AG04450 (cell line): ENCODE measurements at places on chromosomes 5 and 9. TPM values are rescaled to one million over a fixed set of nuclear protein-coding genes. Genes with fewer than 3 reads are reported as not detected.

DNA sequence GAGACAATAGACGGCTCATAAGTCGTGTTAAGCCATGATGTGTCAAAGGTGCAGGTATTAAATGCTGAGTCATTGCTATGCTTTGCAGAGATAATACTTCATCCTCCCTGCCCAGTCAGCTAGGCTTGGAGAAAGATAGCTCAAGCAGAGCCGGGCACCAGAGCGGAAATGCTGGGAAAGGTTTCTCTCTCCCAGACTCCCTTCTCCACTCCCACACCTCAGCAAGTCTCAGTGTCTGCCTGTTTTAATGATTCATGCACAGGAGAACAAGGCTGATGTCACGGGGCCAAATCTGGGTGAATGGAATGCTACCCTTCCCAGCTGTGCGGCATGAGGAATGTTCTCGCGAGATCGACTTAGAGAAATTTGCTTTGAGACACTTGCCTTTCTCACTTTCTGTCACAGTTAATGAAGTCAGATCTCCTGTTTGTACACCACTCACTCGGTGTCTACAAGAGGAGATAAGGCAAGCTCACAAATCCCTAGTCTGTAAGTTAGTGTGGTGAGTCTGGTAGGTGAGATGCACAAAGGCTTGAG is 204.4 kb downstream of the EFNA5 start:
- peak; percentile 55 for DNase-seq

GRCh38 chr9:79346350-79347020 is 225.3 kb upstream of the TLE4 start:
- DNase-seq: no peak

DNA sequence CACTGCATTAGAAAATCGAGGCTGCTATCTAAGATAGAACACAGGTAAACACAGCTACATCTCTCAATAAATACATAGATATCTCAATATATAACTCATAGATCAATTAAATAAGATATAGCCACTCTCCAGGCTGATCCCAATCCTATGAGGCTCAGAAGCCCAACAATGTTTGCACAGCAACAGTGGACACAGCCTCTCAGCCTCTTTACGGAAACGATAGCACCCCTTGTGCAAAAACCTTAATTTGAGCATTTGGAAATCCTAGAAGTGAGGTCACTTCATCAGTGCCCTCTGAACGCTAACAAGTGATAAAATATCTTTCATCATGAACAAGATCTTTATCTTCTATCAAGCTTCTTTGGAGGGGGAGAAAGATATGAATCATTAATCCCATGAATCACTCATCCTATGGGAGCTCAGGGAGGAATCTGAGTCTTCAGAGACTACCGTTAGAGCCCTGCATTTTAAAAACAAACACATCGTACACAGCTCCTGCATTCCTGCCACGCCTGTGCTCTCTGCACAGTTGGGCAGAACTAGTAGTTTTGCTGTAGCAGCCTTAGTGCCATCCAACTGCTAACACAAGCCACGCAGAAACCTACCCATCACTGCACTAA is 71.4 kb downstream of the MED27 start:
- DNase-seq: no peak

The C9orf50 gene
- polyA plus RNA-seq: 0.26 and 0.30 TPM in 2 replicates

DNA sequence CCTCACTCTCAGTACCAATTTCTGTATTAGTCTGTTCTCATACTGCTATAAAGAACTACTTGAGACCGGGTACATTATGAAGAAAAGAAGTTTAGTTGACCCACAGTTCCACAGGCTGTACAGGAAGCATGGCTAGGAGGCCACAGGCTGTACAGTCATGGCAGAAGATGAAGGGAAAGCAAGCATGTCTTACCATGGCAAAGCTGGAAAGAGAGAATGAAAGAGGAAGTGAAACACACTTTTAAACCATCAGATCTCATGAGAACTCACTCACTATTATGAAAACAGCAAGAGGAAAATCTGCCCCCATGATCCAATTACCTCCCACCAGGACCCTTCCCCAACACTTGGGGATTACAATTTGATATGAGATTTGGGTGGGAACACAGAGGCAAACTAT is 698.8 kb downstream of the CDH9 start:
- DNase-seq: no peak

DNA sequence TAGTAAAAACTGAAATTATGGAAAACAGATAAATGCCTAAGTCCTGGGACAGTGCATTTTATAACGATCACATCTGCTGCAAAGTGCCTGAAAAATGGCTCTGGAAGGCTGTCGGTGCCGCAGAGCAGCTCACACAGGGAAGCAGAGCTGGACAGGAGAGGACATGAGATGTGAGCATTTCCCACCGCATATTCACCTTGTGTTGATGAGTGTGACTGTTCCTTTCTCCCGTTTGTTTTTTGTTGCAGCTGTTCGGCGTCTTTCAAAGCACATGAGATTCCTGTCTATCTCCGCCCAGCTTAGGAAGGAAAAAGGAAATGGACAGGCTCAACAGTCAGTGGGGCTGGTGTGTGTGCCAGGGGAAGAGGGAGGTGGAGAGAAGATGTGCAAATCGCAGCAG is 164.9 kb upstream of the SEMA6A start:
- DNase-seq: no peak

- DNase-seq: no peak
These were observed 787.1 kb upstream of the CHD1 start for GRCh38 chr5:99715921-99716320.

- DNase-seq: no peak
These were observed 59.8 kb downstream of the IRF1 start for GRCh38 chr5:132430746-132431145.

DNA sequence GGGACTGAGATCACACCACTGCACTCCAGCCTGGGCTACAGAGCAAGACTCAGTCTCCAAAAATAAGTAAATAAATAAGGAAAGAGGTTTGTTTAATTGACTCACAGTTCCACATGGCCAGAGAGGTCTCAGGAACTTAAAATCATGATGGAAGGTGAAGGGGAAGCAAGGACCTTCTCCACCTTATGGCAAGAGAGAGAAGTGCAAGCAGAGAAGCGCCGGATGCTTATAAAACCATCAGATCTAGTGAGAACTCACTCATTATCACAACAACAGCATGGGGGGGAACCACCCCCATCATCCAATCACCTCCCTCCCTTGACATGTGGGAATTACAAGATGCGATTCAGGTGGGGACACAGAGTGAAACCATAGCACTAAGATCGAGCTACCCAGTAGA is 22.8 kb upstream of the RGMB start:
- DNase-seq: no peak

GRCh38 chr5:10461904-10462555 is 20.4 kb downstream of the ROPN1L start:
- DNase-seq: no peak

GRCh38 chr5:38555354-38556087 is 925 bp downstream of the LIFR start:
- no peak for DNase-seq

GRCh38 chr9:92094655-92095054 is 20.6 kb downstream of the SPTLC1 start:
- DNase-seq: no peak

The MEGF10 gene
- polyA plus RNA-seq: not detected in 2 replicates

The PTTG1 gene
- 45.5 and 67.4 TPM in 2 replicates for polyA plus RNA-seq

GRCh38 chr5:2352101-2352861 is 399.2 kb downstream of the IRX2 start:
- no peak for DNase-seq

The PPP3R2 gene
- not detected in 2 replicates for polyA plus RNA-seq

GRCh38 chr9:124438091-124438490 is 12.2 kb upstream of the ADGRD2 start:
- DNase-seq: no peak

GRCh38 chr9:133986061-133986460 is 6.1 kb downstream of the VAV2 start:
- DNase-seq: no peak

DNA sequence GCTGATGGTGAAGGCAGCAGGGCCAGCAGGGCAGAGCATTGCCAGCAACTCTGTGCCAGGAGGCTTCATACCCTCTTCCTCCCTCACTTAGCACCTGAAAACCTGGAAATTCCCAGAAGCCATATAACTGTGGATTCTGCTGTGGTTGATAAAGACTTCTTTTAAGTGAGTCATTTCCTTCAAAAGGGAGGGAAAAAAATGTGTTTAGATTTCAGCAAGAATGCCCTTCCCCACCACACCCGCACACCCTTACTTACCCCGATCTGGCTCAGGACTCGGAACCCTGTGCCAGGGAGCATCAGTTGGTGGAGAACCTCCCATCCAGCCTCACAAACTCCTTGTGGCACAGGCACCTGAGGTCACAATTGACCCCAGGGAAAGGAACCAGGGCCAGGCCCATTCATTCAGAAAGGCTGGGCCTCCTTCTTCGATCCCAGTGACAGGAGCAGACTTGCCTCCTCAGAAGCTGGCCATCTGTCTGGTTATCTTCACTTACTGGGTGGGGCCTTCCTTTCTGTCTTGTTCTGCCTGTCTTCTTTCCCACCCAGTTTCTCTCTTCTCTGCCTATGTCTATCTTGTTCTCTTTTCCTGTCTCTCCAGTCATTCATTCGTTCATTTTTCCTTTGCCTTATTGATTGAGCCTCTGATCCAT is 62.6 kb downstream of the PLAC8L1 start:
- DNase-seq: peak; percentile 27

DNA sequence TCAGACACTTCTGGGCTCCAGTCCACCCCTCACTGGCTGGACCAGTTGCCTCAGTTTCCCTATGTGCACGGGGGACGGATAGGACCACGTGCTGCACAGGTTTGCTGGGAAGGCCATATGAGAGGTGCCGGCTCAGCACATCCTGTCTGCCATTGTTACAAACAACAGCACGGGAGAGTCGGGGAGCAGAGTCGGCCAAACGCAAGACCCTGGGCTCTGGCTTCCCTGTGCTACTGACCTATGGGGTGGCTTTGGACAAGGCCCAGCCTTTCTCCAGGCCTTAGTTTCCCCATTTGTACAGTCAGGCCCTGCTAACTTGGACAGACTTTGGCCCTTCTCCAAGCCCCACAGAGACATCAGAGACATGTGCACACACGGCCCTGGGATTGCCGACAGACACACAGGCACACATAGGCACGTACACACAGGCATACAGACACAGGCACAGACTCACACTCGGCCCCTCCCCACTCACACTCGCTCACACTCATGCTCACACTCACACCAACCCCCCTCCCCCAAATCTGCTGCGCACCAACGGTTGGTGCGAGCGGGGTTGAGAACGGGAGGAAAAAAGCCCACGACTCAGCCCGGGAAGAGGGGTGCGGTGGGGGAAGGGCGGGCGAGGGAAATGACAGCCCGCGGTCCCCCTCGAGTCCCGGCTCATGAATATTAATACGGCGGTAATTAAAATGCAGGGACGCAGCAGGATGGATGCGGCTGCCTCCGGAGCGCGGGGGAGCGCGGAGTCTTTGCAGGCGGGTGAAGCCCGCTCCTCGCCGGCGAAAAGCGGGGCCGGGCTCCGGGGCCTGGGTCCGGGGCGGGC is 133.0 kb downstream of the C9orf50 start:
- no peak for DNase-seq

- peak; percentile 4 for DNase-seq
These were observed 95.6 kb downstream of the MLLT3 start for GRCh38 chr9:20526500-20527319.

The PHF24 gene
- polyA plus RNA-seq: not detected in 2 replicates

The SLC34A1 gene
- not detected in 2 replicates for polyA plus RNA-seq

- no peak for DNase-seq
These were observed 256.8 kb upstream of the RPS23 start for GRCh38 chr5:82534986-82535385.

DNA sequence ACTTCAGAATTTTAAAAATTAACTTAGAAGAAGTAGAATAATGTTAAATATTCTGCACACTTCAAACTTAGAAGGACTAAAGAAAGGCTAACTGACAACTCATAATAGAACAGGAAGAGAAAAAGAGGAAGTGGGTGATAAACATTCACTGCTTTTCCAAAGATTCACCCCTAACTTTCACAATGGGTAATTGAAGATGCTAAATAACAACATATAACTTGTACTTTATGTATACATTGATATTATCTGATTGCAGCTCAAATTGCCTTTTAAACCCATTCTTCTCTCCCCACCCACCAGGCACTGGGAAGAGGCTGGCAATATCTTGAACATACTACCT is 376.6 kb downstream of the EFNA5 start:
- no peak for DNase-seq

The HIGD2A gene
- polyA plus RNA-seq: 71.4 and 89.8 TPM in 2 replicates

DNA sequence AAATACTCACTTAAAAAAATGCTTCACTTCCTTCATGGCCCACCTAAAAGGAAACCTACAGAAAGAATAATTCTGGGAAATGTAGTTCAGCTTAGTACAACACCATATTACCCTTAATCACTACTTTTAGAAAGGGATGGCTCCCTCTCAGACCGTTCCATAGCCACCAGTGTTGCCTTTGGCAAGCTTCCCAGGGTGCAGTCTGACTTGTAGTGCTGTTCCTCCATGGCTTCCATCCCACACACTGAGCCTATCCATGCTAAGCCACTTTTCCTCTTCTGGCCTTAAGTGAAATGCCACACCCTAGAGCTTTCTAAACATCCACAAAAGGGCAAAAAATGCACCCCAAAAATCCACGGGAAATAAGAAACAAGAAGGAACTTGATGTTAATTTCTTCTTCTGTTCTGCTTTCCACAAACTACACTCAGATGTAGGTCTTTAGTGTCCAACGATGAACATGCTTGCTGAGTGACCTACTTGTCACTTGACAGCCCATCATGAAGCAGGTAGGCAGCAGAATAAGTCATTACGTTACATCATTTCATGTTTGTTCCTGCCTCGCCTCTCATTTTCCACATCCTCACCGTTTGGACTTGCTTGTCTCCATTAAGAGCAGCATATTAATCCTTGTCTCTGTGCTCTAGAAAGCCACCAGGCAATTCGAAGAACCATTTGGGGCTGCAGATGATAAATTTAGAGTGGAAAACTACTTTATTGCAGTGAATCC is 391.1 kb upstream of the GRAMD2B start:
- DNase-seq: no peak

GRCh38 chr9:6506571-6506970 is 93.6 kb downstream of the UHRF2 start:
- no peak for DNase-seq

The SLF1 gene
- polyA plus RNA-seq: 3.1 and 3.6 TPM in 2 replicates

DNA sequence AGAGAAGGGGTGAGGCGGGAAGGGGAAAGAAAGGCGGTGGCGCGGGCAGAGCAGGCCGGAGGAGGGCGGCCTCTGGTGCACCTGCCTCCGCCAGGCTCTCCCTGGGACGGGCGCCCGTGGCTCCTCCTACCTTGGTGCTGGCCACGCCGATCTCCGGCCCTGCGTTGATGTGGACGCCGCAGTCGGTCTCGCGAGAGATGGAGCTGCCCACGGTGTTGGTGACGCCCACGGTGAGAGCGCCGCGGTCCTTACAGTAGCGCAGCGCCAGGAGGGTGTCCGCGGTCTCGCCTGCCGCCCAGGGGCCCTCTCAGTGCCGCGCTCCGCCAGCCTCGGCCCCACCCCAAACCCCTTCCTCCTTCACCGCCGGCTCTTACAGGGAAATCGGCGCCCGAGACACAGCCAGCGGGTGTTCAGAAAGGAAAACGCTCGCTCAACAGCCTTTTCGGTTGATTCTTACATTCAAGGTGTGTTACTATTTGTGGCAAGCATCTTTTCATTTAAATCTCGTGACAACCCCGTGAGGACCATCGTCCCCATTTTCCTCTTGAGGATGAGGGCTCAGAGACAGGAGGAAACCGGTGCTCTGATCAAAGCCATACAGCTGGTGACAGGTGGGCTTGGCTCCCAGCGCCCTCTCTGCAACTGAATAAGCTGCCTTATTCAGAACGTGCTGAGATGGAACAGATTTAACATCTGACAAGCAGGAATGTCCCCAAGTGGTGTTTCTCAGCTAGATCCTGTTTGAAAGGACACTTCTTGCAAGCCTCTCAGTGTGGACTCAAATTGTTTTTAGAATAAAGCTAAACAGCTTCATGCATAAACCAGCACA is 22.0 kb upstream of the MAPK9 start:
- no peak for DNase-seq

- no peak for DNase-seq
These were observed 201.7 kb upstream of the NFIL3 start for GRCh38 chr9:91625331-91625730.

GRCh38 chr5:133130387-133131118 is 78.7 kb downstream of the HSPA4 start:
- no peak for DNase-seq
